ENCODE measurements at places on chromosomes 12 and 14.

DNA sequence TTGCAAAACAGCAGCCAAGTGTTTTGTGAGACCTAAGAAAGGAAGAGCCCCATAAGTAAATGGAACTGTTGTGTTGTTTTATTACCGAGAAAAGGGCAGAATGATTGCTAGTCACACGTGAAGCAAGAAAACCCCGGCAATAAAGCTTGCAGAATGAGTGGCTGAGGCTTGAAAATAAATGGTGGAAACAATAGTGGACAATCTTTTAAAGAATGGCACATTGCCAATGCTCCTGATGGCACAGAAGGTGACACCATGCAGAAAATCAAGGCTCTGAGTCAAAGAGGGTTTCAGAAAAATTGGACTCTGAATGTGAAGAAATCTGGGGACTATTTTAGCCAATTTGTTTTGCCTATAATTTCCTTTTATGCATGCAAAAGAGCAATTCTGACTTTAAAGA lies 4.0 kb upstream of the AQP2 start:
- no peak for DNase-seq

DNA sequence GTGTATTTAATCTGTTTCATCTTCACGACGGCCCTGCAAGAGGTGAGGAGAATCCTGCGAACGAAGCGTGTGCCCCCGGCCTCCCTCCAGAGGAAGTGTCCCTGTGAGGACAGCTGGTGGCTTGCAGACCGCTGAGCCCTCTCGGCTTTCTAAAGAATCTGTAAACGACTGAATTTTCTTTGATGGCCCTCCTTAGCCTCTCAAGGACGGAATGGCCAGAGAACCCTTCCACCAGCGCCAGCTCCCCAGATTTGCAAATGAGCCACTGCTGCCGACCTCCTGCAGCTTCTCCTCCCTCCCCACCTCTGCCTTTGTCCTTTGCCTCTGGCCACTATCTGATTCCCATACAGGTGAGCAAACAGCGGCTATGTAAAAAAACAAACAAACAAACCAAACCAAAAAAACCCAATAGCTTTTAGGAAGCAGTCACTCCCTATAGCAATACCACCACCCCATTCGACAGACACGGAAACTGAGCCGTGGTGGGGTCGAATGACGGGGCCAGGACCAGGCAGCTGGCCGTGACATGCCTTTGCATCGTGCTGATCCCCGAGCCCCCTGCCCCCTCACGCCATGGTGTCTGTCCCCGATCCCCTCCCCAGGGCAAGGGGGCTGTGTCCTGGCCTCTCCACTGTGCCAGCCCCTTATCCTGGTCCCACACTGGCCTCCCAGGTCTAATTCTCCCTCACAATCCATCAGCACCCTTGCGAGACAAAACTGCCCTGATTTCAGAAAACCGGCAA lies 23.6 kb downstream of the RFLNA start:
- DNase-seq: no peak

DNA sequence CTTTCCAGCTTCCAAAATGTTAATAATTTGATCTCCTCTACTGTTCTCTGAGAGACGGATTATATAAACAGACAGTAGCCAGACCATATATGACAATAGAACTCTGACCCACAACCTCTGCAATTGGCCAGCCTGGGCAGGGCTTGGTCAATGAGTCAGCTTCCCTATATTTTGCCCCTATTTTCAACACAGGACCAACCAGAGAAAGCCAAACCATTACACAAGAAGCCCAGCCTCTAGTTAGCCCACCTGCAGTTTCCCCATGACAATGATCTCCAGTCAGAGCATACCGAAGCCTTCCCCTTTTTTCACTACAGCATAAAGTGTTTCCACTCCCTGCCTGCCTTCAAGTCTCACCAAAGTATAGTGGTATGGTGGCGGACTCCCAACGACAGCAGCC lies 7.6 kb upstream of the EXD2 start:
- no peak for DNase-seq

- DNase-seq: no peak
Observed at GRCh38 chr12:108589028-108589839, 8.7 kb downstream of the TMEM119 start.

GRCh38 chr12:1170411-1170810 lies 179.4 kb downstream of the ERC1 start:
- no peak for DNase-seq

DNA sequence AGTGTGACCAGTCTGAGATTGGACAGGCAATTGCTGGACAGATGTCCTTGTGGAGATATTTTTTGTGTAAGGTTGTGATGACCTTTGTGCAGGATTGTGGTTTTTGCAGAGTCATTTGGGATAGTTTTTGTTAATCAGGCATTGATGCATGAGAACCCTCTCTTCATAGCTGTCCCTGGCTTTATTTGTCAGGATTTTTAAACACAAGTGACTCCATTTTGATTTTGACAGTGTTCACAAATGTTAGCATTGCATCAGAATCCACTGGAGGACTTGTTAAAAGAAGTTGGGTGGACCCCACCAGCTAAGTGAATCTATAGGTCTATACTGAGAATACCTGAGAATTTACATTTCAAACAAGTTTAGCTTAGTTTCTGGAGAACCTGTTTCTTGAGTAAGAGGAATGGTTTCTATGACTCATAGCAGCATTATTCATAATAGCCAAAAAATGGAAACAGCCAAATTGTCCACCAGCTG lies 11.8 kb downstream of the FNTB start:
- DNase-seq: no peak

DNA sequence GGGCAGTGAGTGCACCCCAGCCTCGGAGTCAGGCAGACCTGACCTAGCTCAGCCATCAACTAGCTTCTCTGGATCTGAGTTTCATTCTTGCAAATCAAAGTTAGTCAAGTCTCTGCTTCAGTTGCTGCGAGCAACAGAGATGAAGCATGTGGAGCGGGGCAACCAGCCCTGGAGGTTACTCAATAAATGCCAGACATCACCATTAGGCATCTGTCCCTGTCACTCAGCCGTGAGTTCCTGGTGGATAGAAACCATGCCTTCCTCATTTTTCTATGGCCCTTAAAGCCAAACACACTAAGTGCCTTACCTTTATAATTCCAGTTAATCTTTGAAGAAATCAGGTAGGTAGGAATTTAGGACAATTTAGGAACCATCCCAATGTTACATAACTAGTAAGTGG lies 19.3 kb downstream of the RFX4 start:
- no peak for DNase-seq

Data from right lung (tissue), 10 donors.